ENCODE measurements at places on chromosomes 6 and 20. TPM values are rescaled to one million over a fixed set of nuclear protein-coding genes. Genes with fewer than 3 reads are reported as not detected.

The TMEM14C gene
- total RNA-seq = 14.6 TPM

The SLC13A3 gene
- 0.28 TPM for total RNA-seq

GRCh38 chr6:75968143-75968542, 104.3 kb downstream of the IMPG1 start:
- H3K27me3 ChIP-seq = no peaks in the 10 kb centered on the region
- H3K4me1 ChIP-seq = no peaks in the 10 kb centered on the region
- no peak for DNase-seq
- H3K4me3 ChIP-seq = no peak overlapping the region
- no peak overlapping the region for H3K27ac ChIP-seq

- no peak overlapping the region for H3K27ac ChIP-seq
- no peak for DNase-seq
- no peaks in the 10 kb centered on the region for H3K36me3 ChIP-seq
- H3K4me1 ChIP-seq = peaks cover 11% of the 10 kb centered on the region
- H3K27me3 ChIP-seq = no peaks in the 10 kb centered on the region
Observed at GRCh38 chr6:53646606-53647005, 18.9 kb downstream of the KLHL31 start.

- H3K27ac ChIP-seq = no peak overlapping the region
- no peaks in the 10 kb centered on the region for H3K36me3 ChIP-seq
- H3K27me3 ChIP-seq = no peaks in the 10 kb centered on the region
- H3K4me3 ChIP-seq = no peak overlapping the region
- no peak for DNase-seq
Observed at GRCh38 chr20:6401893-6402557, 279.2 kb upstream of the FERMT1 start.

Measured in CD4-positive, alpha-beta T cell (primary cell).